ENCODE measurements at places on chromosomes 3 and 15. TPM values are rescaled to one million over a fixed set of nuclear protein-coding genes. Genes with fewer than 3 reads are reported as not detected.

The CADM2 gene
- 0.81 TPM for total RNA-seq

The AMT gene
- total RNA-seq, result 22.8 TPM

The THBS1 gene
- total RNA-seq, result 158 TPM

The PRICKLE2 gene
- 6.9 TPM for total RNA-seq

The GLDN gene
- 9.1 TPM for total RNA-seq

The BTLA gene
- total RNA-seq, result 0.97 TPM

The LRRN1 gene
- not detected for total RNA-seq

The CYP8B1 gene
- not detected for total RNA-seq

The SYNPR gene
- not detected for total RNA-seq

The GDPGP1 gene
- total RNA-seq, result 13.0 TPM

The NIT2 gene
- total RNA-seq, result 39.7 TPM

The IL16 gene
- total RNA-seq, result 3.3 TPM

The CPA3 gene
- total RNA-seq, result 1.7 TPM

The XCR1 gene
- not detected for total RNA-seq

The SLC51B gene
- total RNA-seq, result not detected

The HRH1 gene
- total RNA-seq, result 1.5 TPM

The GSK3B gene
- 56.4 TPM for total RNA-seq

The ATP13A5 gene
- not detected for total RNA-seq

The GRM2 gene
- 0.06 TPM for total RNA-seq

The ANKUB1 gene
- not detected for total RNA-seq

The AHSG gene
- total RNA-seq, result not detected

The CHD2 gene
- total RNA-seq, result 54.3 TPM

The FBXW12 gene
- not detected for total RNA-seq

All from heart right ventricle (tissue), 16 donors.